GM13976 (cell line): ENCODE measurements at places on chromosomes 12 and 14.

DNA sequence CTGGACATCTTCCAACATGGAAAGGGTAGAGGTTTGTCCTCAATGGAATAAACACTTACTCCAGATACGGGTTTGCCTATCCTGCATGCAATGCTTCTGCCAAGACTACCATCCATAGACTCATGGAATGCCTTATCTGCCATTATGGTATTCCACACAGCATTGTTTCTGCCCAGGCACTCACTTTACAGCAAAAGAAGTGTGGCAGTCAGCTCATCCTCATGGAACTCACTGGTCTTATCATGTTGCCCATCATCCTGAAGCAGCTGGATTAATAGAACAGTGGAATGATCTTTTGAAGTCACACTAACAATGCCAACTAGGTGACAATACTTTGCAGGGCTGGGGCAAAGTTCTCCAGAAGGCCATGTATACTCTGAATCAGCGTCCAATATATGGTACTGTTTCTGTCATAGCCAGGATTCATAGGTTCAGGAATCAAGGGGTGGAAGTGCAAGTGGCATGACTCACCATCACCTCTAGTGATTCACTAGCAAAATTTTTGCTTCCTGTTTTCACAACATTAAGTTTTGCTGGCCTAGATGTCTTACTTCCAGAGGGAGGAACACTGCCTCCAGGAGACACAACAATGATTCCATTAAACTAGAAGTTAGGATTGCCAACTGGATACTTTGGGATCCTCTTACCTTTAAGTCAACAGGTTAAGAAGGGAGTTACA, 140.4 kb downstream of the SLC35F4 start:
- DNase-seq = no peak

- no peak for DNase-seq
These were observed 309.2 kb downstream of the PRKD1 start for GRCh38 chr14:29618323-29619067.

DNA sequence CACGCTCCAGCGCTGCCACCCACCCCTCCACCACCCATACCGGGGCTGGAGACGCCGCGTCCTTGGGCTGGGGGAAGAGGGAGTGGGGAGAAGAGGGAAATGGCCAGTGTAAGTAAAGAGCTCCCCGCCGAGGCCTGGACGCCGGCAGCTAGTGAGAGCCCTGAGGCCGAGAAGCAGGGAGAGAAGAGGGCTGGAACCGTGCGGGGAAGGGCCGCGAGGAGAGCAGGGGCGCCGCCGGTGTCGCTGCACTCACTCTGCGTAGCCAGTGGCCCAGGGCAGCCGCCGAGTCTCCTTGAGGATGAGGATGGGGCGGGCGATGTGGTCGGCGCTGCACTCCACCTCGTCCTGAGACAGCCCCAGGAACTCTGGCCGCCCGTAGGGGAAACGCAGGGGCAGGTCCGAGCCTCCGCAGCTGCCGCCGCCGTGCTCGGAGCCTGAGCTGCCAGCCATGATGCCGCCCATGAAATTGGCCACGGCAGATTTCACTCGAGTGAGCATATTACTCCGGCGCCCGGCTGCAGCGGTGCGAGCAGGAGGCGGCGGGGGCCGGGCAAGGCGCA, 631 bp downstream of the PPM1H start:
- peak; percentile 66 for DNase-seq

GRCh38 chr12:124174451-124175348, 120.2 kb upstream of the RFLNA start:
- DNase-seq = no peak
